ENCODE measurements at places on chromosomes 11 and 22.

DNA sequence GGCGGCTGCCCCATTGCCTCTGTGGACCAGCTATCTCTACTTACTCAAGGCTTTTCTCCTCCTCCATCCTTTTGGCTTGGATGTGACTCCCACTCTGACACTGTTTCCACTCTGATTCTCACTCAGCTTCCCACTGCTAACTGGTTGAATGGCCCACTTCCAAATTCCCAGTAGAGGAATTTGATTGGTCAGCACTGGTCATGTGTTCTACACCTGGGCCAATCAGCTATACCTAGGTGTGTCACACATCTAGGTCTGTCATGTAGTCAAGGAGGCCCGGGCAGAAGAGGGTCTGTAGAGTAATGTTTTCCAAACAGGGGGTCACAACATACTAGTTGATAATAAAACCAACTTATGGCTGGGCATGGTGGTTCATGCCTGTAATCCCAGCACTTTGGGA lies 53.3 kb downstream of the TPBGL start:
- DNase-seq = no peak

DNA sequence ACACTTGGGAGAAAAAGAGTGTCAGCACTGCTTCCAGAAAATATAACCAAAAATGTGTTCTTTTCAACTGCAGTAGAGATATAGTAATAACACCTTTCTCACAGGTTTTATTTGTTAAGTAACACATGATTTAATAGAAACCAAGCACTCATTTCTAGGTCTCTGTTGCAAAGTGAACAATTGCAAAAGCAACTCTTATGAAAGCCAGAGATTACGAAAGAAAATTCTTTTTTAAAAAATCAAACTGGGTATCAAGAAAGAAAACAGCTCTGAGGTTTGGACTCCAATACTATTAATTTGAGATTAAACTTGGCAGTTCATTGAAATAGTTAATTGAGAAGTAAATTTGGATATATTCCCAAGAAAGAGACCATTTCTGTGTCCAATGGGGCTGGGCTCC lies 9.8 kb upstream of the XKR3 start:
- DNase-seq = no peak

DNA sequence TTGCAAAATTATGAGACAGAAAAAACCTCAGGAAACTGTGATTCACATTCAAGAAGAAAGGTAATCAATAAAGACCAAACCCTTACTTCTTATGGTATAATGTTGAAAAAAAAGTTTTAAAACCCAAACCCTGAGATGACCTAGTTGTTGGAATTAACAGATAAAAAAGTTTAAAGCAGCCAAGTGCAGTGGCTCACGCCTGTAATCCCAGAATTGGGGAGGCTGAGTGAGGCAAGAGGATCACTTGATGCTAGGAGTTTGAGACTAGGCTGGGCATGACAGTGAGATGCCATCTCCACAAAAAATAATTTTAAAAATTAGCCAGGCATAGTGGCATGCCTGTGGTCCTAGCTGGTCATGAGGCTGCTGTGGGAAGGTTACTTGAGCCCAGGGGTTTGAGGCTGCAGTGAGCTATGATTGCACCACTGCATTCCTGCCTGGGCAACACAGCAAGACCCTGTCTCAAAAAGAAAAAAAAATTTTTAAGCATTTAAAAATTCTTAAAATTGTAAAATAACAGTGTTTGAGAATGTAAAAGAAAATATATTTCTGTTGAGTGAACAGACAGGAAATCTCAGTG lies 85.1 kb downstream of the EFCAB6 start:
- no peak for DNase-seq

GRCh38 chr11:104704888-104705287 lies 193.4 kb downstream of the CASP12 start:
- DNase-seq = no peak

GRCh38 chr11:83355391-83355790 lies 69.2 kb upstream of the CCDC90B start:
- DNase-seq = no peak

- no peak for DNase-seq
Observed at GRCh38 chr22:43479962-43480361, 68.1 kb downstream of the MPPED1 start.

DNA sequence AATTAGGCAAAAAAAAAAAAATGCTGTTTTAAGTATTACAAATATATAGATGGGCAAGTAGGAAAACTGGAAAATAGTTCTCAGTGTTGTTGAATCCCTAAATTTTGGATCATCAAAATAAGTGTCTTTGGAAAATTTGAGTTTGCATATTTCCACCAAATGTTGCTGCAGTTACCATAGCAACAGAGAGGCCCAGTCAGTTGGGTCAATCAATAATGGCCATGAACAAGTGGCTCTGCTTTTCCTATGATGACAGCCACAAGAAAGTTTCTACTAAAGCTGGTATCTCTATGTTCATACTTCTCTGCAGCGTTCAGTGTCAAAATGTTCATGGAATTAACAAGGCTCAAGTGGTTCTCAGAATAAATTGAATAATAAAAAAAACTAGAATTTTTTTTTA lies 79.1 kb downstream of the SERGEF start:
- DNase-seq = no peak

- DNase-seq = no peak
Observed at GRCh38 chr22:28466399-28466798, 213.2 kb downstream of the TTC28 start.

- DNase-seq = no peak
Observed at GRCh38 chr11:65606876-65607613, 7.0 kb downstream of the MAP3K11 start.

DNA sequence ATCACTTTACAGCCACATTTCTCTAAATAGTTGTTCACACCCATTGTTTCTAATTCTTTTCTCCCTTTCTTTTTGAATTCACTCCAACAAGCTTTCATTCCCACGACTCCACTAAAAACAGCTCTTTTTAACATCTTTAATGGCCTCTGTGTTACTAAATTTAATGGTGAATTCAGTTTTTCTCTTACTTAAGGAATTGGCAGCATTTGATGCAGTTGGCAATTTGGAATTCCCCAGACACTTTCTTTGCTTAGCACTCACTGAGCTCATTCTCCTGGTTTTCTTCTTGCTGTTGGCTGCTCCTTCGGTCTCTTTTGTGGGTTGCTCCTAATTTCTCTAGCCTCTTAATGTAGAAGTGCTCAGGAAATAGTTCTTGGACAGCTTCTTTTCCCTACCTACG lies 40.5 kb upstream of the OR9Q1 start:
- DNase-seq = no peak

- no peak for DNase-seq
Observed at GRCh38 chr22:41217553-41218157, 12.5 kb downstream of the L3MBTL2 start.

GRCh38 chr22:24184057-24184798 lies 2.9 kb downstream of the SUSD2 start:
- DNase-seq = no peak

DNA sequence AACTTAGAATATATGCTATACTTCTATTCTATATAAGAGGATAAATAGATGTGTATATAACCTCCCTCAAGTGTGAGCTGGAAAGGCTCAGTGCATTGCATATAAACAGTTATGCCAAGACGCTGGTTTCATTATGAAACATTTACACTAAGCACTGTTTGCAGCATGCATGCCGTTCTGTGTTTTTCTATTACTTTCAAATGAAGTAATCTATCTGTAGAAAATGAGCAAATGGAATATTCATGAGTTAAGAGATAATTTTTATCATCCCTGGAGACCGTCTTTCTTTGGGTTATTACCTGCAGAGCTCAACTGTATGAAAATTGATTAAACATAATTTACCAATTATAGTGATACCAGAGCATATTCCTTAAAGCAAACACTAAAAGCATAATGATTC lies 925.7 kb upstream of the CCDC90B start:
- DNase-seq = no peak

GRCh38 chr11:46336563-46337180 lies 10.6 kb upstream of the DGKZ start:
- no peak for DNase-seq

DNA sequence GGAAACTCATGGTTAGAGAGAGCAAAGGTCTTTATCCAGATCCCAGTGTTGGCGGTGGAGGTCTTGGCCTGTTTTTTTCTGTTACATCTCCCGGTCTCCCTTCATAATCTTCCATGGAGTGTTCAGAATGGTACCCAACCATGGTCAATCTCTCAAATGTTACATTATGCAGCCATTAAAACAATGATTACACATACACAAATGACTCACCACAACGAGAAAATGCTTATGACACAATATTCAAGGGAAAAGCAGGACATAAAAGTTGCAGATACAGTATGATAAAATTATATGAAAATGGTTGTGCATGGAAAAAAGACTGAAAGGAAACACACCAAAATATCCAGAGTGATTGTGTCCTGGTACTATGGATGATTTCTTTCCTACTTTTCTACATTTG lies 17.8 kb upstream of the CSNK1E start:
- no peak for DNase-seq

DNA sequence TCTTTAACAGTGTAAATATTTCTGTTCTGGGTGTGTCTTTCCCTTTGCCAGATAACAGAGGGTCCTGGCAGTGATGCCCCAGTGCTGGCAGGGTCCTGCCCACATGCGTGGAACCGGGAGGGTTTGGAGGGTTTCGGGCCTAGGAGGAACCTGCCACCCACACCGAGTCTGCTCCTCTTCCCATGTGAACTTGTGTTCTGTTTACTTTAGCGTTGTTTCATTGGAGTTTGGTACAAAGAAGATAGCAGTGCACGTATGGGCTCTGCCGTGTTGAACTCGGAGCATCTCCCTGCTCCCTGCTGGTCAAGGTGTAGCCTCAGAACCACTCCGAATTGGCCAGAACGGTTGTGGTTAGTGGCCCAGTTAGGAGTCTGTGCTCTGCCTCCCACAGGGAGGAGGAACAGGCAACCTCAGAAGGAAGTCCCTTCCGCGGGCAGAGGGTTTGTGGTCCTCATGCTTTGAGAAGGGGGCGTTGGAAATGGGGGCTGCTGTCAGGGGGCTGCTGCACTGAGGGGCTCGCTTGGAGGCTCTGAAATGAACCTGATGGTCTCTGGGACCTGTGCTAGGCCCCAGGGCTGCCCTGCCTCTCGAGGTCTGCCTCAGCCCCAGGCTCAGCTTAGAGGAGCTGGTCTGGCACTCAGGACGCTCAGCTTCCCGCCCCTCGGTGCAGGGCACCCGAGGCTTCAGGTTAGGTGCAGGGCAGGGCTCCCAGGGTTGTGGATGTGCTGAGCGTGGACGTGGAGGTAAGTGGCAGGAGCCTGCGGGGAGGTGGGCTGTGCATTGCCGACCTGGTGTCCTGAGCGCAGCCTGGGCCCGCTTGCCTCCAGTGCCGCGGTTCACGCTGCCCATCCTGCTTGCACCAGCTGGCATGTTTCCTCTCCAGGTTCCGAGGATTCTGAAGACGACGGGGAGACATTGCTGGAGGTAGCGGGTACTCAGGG lies 10.4 kb downstream of the PHRF1 start:
- DNase-seq = no peak

DNA sequence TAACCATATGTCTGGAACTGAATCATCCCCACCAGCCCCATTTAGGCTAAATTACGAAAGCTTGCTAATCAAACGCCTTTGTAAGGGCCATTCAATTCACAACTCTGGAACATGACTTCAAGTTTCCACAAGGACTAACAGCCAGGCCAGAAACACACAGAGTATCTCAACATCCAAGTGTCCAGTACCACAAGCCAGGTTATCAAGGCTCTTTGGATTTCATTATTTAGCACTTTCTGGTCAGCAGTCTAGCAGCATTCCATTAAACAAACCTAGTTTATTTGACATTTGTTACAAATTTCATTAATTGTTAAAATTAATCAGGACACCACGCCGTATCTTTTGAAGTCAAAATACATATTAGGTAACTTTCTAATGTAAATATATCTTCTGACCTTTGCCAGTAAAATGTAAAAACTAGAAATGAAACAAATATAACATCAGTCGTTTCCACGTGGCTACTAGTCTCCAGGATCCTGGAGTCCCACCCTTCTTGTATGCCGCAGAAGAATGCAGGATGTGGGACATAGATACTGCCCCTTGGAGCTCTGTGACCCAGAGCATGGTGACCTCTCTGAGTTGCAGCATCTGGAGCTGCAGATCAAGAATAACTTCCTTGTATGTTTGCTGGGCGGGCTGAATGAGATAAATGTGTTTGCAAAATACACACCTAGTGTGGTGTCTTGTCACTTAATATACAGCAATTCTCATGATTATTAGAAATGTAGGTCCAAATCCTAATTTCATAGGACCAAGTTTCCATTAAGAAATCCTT lies 64.7 kb downstream of the MPPED2 start:
- DNase-seq = no peak
